ENCODE measurements at places on chromosomes 16 and 17.

DNA sequence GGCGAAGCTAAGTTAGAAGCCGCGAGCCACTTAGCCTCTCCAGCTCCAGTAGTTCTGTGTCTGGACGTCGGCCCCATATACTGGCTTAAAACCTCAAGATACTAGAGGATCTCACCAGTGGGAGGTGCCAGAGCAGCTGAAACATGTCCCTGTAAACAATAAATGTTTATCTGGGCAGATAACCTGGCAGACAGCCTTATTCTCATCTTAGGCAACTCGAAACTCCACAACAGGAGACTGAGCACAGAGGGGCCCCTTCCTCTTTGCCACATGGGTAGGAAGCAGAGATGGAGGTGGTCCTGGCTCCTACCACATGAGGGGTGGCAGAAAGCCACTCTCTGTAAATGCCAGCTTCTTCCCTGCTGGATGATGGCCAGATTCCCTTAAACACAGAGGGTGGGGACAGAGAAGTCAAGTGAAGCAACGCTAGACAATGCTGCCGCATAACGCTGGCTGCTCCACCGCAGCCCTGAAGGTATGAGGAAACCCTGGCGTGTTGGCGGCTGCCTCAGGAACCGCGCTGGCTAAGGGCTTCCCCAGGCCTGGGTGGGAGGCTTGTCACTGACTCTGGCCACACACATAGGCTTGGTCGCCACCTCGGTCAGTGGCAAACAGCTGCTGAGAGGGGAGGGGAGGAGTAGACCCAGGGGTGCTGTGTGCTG is 67.9 kb downstream of the HIC1 start:
- DNase-seq, result no peak

GRCh38 chr17:34287875-34288274 is 2.3 kb downstream of the CCL11 start:
- DNase-seq, result no peak

GRCh38 chr17:57721967-57722703 is 23.0 kb downstream of the CCDC182 start:
- no peak for DNase-seq

- DNase-seq, result no peak
Measured at GRCh38 chr17:9705745-9706144, 60.4 kb downstream of the USP43 start.

- DNase-seq, result peak; percentile 56
Measured at GRCh38 chr17:74744714-74745547, 3.5 kb upstream of the NHERF1 start.

DNA sequence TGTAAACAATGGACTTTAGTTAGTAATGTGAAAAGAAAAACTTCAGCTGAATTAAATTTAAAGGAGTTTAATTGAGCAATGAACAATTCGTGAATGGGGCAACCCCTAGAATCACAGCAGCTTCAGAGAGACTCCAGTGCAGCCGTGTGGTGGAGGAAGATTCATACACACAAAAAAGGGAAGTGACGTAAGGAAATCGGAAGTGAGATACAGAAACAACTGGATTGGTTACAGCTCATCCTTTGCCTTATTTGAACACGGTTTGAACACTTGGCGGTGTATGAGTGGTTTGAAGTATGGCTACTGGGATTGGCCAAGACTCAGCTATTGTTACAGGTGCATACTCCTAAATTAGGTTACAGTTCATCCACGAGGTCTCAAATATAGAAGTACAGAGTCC is 460.4 kb upstream of the ASIC2 start:
- DNase-seq, result no peak

DNA sequence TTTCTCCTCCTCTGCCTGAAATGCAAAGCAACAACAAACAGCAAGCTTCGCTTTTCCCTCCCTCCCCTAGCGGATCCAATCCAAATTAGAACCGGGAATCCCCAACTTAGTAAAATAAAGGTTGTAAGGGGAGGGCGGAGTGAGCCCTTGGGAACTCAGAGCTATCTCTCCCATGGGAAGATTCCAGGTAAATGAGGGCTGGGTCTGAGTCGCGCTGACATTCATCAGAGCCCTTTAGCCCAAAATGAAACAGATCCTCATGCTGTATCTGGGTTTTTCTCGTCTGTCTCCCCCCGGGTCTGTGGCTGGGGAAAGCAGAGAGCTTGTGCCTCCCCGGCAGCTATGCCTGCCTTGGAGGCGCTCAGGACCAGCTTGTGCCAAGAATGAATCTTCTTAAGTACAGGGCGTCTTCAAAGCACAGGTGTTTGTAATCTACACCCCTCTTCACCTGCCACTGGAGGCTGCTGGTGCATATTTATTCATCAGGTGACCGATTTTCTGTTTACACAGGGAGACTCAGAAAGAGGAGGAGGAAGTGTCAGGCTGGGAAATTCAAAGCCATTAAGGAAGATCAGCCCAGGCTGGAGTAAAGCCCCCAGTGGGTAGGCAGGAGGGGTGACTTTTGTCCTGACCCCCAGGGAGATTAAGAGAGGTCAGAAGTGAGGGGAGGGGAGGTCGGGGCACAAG is 55.0 kb upstream of the GSE1 start:
- DNase-seq, result no peak

DNA sequence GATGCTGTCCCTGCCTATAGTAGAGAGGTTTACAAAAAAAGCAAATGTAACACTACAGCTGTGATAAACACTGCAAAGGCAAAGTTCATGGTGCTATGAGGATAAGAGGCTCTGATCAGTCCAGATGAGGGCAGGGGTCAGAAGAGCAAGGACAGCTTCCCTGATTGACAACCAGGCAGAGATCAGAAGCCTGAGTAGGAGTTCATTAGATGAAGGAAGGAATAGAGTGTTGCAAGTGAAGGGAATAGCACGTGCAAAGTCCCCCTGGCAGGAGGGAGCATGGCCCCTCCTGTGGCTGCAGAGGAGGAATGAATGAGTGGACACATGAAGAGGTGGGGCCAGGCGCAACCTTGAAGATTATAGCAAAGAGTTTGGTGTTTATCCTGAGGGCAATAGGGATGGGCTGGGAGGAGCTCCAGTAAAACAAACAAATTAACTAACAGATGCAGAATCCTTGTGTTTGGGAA is 208.4 kb upstream of the IRX5 start:
- no peak for DNase-seq

DNA sequence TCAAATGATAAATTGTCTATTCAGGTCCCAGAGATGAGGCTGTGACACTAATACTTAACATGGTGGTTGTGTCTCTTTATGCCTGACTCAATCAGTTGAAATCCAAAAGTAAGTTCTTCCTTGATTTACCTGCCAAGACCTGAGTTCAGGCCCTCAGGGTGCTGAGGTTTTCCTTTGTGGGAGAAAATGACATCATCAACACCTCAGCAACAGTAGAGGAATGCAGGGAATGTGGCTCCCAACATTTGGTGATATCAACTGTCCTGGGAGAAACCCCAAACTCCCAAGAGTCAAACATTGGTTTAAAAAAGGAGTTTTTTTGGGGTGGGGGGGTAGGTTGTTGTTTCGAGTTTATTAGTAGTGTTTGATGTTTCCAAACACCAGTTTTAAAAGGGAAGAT is 14.7 kb downstream of the RNF43 start:
- DNase-seq, result no peak

- DNase-seq, result no peak
Measured at GRCh38 chr16:73199214-73199613, 151.3 kb upstream of the ZFHX3 start.

GRCh38 chr16:57630931-57631845 is 2.8 kb downstream of the ADGRG1 start:
- DNase-seq, result no peak

GRCh38 chr16:85144026-85144915 is 32.0 kb upstream of the CIBAR2 start:
- no peak for DNase-seq

DNA sequence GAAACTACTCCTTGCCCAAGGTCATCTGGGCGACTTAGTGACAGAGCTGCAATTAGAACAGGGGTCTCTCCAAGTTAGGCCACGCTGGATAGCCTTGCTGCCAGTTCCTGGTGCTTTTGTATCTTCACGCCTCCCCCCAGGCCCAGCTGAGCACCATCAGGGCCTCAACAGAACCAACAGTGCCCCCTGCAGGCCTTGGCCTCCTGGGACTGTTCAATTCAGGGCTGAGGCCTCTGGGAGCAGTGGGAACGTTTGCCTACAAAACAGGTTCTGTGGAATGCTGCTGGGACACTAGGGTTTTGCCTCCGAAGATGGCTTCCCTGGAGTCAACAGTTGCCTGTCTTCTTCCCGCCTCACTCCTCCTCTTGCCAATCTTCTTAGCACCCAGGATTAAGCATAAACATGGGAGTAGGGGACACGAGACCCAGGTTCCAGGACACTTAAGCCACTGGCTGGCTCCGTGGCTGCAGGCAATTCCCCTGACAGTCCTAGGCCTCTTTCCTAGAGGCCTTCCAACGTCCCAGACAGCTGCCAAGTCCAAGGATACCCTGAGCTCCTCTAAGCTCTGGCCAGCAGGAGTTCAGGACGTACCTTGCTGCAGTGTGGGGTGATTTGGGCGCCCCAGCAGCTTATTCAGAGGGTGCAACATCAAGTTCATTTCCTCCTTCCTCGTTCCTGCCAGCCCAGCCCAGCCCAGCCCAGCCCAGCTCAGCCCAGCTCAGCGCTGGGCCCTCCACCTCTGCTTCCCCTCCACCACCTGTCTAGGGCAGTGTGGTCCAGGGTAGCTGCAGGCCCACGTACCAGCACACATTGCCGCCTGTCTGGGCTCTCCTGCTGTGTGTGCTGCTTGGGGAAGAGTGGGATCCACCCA is 246.6 kb upstream of the RPL38 start:
- DNase-seq, result no peak

- DNase-seq, result no peak
Measured at GRCh38 chr17:47742319-47743181, 9.5 kb downstream of the TBX21 start.

DNA sequence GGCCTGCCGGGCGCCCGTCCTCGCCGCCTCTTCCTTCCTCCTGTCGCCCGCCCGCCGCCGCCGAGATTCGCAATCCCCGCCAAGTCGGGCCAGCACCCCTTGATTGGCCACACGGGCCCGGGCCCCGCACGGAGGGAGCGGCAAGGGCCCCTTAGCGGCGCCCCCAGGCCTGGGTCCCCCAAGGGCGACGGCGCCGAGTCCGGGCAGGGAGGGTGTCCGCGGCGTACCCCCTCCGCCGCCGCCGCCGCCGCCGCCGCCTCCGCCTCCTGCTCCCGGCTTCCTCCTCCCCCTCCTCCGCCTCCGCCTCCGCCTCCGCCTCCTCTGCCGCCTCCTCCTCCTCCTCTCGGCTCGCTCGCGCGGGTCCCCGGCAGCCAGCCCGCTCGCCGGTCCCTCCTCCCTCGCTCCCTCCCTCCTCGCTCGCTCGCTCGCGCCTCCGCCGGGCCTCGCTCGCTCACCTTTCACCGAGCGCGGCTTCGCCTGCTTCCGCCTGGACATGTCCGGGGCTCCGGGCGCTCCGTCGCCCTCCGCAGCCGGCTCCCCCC is 561 bp downstream of the ZNF423 start:
- no peak for DNase-seq

GRCh38 chr17:61366076-61366714 is 33.4 kb upstream of the TBX2 start:
- DNase-seq, result no peak

- no peak for DNase-seq
Measured at GRCh38 chr16:85652431-85653221, 36.1 kb downstream of the GINS2 start.

GRCh38 chr16:85403693-85404092 is 209.4 kb upstream of the GSE1 start:
- no peak for DNase-seq

DNA sequence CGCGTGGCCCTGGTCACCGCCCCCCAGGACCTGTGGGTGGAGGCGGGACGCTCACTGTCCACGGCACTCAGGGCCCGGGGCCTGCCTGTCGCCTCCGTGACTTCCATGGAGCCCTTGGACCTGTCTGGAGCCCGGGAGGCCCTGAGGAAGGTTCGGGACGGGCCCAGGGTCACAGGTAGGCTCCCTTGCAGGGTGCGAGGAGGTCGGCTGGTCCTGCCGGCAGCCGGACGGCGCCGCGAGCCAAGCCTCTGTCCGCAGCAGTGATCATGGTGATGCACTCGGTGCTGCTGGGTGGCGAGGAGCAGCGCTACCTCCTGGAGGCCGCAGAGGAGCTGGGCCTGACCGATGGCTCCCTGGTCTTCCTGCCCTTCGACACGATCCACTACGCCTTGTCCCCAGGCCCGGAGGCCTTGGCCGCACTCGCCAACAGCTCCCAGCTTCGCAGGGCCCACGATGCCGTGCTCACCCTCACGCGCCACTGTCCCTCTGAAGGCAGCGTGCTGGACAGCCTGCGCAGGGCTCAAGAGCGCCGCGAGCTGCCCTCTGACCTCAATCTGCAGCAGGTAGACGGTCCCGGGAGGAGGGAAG is 1.3 kb downstream of the GUCY2D start:
- no peak for DNase-seq

GRCh38 chr16:2896480-2897010 is 13.5 kb downstream of the FLYWCH2 start:
- no peak for DNase-seq

Data from stimulated activated CD8-positive, alpha-beta memory T cell treated with anti-CD3 and anti-CD28 coated beads, Interleukin-15, amount 100 ng/mL, for 4 hours (primary cell).